ENCODE measurements at places on chromosomes 4 and X.

DNA sequence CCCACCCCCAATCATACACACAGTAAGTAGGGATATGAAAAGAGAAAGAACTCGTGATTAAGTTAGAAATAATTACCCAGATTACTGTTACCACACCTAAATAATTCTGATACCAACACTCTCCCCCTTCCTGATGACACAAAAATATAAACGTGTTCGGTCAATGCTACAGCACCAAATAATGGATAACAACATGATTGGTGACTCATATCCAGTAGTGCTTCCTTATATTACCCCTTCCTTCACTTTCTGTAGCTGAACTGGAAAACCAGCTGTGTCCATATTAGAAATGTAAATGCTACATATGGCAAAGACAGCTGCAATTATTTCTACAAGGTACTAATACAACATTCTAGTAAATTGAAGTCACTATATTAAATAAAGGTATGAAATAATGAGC is 20.8 kb downstream of the EIF4E start:
- no peak for DNase-seq

DNA sequence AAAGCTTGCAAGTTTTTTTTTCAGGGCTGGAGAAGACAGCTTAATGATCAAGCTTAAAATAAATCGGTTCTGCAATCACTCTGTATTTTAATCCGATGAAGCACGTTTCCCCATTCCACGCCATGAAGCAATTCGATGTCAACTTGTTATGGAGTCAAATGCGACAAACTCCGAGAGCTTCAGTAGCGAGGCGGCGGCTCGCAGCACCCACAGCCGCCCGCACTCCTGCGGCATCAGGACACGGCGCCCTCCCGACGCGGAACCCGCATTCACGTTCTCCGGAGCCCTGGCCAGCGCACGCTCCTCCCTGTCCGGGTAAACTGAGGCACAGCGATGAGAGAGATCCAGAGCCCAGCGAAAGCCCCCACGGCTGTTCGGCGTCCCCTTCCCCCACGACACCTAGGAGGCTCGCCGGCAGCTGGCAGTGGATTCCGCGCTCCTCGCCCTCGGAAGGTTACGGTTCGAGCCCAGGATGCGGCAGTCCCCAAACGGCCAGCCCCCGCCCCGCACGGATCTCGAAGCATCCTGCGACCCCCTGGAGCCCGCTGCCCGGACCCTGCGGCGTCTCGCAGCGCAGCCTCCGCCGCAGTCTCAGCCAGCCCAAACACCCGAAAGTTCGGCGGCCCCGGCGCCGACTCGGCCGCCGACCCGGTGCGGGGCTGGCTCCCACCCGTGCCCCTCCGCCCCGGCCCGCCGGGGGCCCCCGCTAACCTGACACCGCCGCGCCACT is 507 bp downstream of the MFAP3L start:
- DNase-seq: no peak

DNA sequence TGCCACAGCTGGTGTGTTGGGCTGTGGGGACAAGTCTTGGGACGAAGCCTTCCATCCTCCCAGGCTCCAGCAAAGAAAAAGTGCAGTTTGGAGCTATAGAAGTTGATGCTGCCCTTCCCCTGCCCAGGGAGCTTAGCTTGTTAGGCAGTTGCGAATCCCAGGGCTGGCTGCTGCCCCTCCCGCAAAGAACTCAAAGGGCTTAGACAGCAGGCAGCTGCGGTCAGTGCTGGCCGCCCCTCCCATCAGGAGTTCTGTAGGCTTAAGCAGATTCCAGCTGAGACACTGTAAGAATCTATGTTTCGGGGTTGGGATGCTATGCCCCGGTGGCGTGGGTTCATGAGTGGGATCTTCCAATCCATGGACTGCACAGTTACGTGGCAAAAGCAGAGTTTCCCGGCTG is 956.7 kb downstream of the GLUD2 start:
- DNase-seq: no peak

DNA sequence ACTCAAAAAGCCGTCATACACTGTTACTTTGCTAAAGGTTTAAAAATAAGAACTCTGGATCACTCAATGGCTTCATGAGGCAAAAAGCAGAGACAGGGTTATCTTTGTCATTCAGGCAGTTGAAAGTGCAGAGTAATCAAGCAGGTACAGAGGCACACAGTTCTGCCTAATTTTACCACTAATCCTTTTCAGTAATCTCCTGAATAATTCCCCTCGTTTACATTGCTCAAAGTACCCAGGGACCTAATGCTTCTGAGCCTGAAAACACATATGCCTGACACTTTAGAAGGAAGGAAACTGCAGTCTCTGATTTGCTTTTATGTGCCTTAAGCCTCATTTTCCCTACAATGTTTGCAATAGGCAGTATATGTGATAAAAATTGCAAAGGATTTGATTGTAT is 71.4 kb upstream of the TRAM1L1 start:
- DNase-seq: no peak

GRCh38 chrX:103520386-103520785 is 1.1 kb upstream of the RAB40A start:
- no peak for DNase-seq

All from left renal pelvis (tissue), 4 donors.